ENCODE measurements at places on chromosomes 3 and 15.

- peak; percentile 86 for DNase-seq
These were observed 4.2 kb downstream of the SLC51B start for GRCh38 chr15:65049418-65049840.

DNA sequence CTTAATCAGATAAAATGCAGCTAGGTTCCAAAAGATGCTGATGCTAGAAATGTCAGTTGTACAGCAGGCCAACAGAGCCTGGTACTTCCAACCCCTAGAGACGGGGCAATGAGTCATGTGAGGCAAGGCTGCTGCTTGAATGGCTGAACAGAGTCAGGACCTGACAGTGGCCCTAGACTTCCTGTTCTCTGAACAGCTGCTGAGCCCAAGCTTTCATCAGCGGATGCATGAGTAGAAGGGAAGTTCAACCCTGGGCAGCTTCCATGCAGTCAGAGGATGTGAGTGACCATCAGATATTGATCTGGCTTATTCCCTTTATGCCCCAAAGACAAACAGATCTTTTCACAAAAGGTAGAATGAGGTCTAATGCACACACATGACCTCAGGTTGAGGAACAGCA, 282.9 kb upstream of the COL8A1 start:
- DNase-seq: no peak

DNA sequence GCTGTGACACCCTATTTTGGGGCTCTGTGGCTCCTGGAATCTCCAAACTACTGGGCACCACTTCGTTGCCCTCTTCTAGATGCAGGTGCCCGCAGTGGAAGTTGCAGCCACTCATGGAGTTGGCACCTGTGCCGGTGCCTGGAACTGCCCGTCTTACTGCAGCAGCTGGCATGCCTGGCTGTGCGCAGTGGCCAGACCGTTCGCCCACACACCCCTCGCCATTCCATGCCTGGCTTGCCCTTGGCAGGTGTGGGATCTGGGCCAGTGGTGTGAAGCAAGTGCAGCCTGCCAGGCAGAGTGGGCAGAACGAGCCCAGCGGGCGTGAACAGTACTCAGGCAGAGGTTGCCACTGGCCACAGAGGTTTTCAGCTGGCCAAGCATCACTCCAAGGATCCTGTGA, 1286.7 kb downstream of the ROBO1 start:
- DNase-seq: no peak

DNA sequence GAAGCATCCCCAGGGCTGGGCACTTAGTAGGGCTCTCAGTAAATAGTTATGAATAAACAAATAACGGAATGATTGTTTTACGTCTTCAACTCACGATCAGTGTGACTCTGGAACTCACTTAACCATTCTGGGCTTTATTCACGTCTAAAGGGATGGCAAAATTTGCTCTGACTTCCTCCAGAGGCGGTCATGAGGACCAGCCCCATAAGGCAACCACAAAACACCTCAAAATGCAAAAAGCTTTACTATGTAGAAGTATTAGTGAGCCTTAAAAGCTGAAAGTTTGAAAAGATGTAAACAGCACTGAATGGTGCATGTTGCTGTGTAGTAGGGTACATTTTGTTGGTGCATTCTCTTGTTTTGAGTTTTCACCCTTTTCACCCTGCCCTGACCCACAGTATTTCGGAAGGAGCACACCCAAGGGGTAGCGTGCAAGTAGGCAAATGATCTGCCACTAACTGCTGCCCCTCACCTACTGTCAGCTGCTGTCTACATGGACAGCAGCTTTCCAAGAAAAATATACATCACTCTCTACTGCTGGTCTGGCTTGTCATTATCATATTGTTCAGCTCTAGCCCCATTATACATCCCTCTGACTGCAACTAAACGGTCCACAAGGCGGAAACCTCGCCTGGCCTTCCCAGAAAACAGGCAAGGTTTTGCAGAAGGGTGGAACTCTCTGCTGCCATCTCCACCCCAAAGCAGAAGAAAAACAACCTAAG, 308.5 kb upstream of the PROK2 start:
- DNase-seq: no peak

GRCh38 chr3:49500732-49501609, 30.9 kb downstream of the DAG1 start:
- no peak for DNase-seq

DNA sequence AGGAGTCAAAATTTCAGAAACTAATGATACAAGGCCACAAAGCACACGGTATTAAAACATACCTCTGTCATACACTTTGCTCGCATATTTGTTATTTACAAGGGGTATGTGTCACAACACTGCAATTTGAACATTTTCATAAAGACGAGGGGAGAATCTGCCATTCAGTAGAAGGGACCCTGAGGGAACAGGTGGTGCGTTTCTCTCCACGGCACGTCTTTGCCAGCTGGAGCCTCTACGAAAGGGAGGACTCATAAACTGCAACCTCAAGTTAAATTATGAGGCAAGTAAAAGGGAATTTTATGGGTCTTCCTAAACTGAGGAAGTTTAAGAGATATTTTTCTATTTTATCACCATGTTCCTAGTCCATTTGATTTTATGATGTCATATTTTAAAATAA, 19.1 kb downstream of the ATP10A start:
- no peak for DNase-seq

DNA sequence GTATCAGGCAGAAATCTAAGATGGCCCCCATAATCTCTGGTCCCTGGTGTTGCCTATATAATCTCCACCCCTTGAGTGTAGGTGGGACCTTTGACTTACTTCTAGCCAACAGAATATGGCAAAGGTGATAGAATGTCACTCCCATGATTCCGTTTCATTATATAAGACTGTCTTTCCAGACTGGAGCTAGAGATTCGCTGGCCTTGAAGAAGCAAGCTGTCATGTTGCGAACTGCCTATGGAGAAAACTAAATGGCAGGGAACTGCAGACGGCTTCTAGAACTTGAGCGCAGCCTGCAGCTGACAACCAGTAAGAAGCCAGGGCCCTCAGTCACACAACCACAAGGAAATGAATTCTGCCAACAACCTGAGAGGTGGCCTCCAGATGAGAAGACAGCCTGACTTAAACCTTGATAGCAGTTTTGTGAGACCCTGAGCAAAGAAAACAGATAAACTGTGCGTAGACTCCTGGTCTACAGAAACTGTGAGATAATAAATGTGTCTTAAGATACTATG, 2.2 kb upstream of the KPNA1 start:
- DNase-seq: no peak

DNA sequence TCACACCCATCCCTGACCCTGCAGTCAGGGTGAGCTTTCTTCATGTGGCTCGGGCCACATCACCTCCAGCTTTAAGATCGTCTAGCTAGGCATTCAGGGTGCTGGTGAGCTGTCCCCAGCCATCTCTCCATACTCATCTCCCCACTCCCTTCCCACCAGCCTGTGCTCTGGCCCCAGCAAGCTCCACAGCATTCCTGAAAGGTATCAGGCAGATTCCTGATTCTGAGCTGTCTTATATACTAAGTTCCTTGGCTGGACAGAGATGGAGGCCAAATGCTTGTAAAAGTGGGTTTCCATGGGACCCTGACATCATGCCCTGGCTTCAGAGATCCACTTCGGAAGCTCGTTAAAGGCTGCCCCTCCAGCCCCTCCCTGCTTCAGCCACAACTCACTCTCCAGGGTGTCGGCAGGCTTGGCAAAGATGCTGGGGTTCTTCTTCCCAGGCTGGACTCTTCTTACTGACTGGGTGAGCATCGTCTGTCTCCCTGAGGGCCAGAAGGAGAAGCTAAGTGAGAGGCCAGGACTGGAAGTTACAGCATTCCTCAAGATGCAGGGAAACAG, 3.9 kb downstream of the CILP start:
- no peak for DNase-seq

- no peak for DNase-seq
These were observed 13.2 kb downstream of the NR1I2 start for GRCh38 chr3:119794971-119795612.

- no peak for DNase-seq
These were observed 145.0 kb downstream of the ADAM10 start for GRCh38 chr15:58604455-58604923.

GRCh38 chr3:37608061-37608702, 253.5 kb upstream of the CTDSPL start:
- no peak for DNase-seq

- no peak for DNase-seq
These were observed 157.4 kb upstream of the SOX2 start for GRCh38 chr3:181554233-181554765.

- peak; percentile 55 for DNase-seq
These were observed 330.2 kb downstream of the EPHB1 start for GRCh38 chr3:135125171-135125801.

DNA sequence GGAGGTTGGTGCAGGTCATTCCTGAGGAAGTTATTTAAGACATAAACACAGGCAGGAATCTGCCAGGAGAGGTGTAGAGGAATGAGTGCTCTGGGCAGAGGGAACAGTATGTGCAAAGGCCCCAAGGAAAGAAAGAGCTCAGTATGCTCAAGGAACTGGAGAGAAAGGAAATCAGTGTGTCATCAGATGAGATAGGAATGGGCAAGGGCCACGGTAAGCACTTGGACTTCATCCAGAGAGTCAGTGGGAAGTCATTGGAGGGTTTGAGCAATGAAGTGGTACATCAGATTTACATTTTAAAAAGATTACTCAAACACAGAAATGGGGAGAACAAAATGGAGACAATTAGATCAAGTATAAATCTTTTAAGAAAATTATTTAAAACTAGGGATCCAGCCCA, 272.2 kb downstream of the ADAMTSL3 start:
- no peak for DNase-seq

DNA sequence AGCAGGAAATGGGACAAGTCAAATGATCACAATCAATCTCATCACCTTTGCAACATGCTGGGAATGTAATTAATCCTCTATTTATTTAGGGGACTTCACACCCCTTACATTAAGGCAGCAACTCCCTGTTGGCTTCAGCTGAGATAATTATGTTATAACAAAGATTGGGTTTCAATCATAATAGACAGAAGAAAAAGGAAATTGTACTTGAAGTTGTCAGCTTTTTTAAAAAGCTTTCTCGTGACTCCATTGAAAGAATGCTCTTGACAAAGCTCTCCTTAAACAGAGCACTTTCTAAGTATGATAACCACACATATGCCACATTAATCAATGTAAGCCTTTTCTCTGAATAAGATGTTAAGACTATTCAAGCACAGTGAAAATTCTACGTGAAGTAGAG, 65.7 kb downstream of the SHQ1 start:
- no peak for DNase-seq

GRCh38 chr3:47130557-47130956, 33.4 kb downstream of the SETD2 start:
- no peak for DNase-seq

- DNase-seq: no peak
These were observed 115.6 kb downstream of the ADAMTSL3 start for GRCh38 chr15:83769411-83769999.

DNA sequence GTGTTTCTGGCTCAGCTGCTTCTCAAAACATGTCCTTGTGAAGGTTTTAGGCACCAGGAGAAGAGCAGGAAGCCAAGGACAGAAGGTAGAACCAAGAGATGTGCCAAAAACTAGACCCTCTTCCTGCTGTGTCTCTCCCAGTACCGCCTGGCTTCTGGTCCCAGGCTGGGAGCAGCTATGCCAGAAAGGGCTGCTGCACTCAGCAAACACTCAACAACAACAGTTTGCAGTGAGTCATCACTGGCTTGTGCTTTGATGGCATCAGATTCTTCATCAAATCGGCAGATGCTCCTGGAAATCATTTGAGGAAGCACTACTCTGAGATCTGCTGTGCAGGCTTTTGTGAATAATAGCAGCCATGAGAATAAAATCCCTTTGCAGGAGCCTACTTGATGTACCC, 63.2 kb downstream of the DGKG start:
- no peak for DNase-seq

- DNase-seq: no peak
These were observed 27.9 kb downstream of the ETV5 start for GRCh38 chr3:186080849-186081438.

- no peak for DNase-seq
These were observed 274.2 kb downstream of the LRTM1 start for GRCh38 chr3:54653456-54654195.

DNA sequence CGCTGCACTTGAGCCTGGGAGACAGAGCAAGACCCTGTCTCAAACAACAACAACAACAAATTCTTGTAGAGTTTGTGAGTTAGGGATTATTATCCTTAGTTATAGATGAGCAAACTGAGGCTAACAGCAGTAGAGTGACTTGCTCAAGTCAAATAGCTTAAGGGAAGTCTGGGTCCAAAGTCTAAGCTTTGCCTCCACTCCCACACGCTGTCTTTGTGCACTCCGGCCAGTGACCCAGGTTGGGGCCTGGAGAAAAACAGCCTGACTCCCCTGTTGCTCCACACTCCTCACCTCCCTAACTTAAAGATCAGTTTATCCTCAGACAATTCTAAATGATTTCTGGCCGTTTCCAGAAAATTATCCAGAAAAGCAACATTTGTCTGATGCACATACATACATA, 9.2 kb upstream of the SIN3A start:
- DNase-seq: no peak

- DNase-seq: no peak
These were observed 101.9 kb upstream of the ICE2 start for GRCh38 chr15:60580650-60581376.

GRCh38 chr3:138359148-138359918, 11.0 kb downstream of the MRAS start:
- DNase-seq: no peak

DNA sequence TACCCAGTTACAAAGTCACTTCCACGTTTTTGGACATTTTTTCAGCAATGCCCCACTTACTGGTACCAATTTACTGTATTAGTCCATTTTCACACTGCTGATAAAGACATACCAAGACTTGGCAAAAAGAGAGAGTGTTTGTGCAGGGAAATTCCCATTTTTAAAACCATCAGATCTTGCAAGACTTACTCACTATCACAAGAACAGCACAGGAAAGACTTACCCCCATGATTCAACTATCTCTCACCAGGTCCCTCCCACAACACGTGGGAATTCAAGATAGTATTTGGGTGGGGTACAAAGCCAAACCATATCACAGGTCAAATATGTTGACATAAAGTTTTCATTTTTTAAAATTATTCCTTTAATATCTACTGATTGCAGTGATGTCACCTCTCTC, 16.2 kb upstream of the ABI3BP start:
- DNase-seq: no peak

GRCh38 chr3:185070491-185071286, 82.2 kb downstream of the C3orf70 start:
- peak; percentile 34 for DNase-seq

- no peak for DNase-seq
These were observed 295.0 kb upstream of the RASGRP1 start for GRCh38 chr15:38859574-38859973.

GRCh38 chr15:95581595-95581994, 748.9 kb upstream of the NR2F2 start:
- DNase-seq: no peak

GRCh38 chr3:180973543-180973942, 16.0 kb downstream of the DNAJC19 start:
- DNase-seq: no peak

Measured in endothelial cell (in vitro differentiated cells).